NCI-H2171 (cell line): ENCODE measurements at places on chromosomes 16 and 17.

DNA sequence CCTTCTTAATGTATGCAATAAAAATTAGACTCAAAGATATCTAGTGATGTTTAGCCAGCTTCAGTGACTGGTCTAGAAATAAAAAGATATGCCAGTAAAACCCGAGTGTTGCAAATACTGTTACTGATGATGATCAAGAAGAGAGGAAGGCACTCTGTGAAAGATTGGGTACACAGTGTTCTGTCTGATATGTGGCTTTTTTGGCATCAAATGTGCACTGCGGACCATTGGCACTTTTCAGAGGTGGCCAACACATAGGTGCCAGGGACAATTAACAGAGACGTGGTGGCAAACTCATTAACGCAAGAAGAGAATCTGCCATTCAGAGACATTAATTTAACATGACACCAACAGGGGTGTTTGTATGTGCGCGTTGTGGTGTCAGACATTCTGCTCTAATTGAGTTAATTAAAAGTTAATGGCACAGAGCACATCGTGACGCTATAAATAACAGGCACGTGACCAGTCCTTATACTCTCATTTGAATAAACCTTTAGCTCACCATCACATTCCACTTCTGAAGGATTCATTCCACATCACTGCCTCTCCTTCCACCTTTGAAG lies 549.3 kb upstream of the HSBP1 start:
- no peak for DNase-seq

DNA sequence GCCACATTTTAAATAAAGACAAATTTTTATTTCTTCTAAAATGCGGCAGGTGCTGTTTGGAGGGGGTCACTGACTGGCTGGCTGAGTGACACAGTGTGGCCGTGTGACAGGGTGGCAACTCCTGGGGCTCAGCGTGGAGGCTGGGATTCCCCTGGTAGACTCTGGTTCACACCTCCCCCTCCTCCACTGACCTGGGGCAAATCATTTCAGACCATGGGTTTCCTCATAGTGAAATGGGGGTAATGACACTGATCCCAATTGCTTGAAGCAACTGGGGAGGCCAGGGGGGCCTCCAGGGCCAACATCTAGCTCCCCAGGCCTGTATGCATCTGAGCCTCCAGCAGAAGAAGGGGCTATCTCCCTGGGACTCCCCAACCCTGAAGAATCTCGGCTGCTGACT lies 6.6 kb downstream of the HSD11B2 start:
- DNase-seq, result no peak

- DNase-seq, result no peak
Observed at GRCh38 chr16:79838496-79839259, 238.1 kb upstream of the MAF start.

GRCh38 chr16:72858665-72859493 lies 189.0 kb downstream of the ZFHX3 start:
- no peak for DNase-seq

GRCh38 chr16:55144651-55145050 lies 179.4 kb upstream of the IRX6 start:
- no peak for DNase-seq

- no peak for DNase-seq
Observed at GRCh38 chr17:75809631-75810111, 25.1 kb downstream of the UNK start.

DNA sequence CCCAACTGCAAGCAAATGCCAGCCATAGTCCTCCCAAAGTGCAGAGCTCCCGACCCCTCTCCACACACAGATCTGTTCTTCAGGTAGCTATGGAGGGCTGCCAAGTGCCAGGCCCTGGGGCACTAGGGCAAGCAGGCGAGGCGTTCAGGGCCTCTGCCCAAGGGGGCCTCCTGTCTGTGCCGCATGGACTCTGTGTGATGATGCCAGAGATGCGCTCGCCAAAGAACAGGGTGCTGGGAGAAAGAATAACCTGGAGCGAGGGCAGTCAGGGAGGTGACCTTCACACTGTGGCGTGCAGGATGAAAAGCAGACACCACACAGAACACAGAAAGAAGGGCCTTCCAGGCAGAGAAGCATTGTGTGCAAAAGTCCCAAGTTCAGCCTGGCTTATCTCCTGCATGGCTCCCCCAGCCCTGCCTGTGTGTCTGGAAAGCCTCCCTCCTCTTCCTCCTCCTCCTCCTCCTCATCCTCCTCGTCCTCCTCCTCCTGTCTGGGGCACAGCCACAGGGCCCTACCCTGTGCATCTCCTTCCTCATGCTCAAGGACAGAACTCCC lies 44.2 kb downstream of the PEMT start:
- no peak for DNase-seq

DNA sequence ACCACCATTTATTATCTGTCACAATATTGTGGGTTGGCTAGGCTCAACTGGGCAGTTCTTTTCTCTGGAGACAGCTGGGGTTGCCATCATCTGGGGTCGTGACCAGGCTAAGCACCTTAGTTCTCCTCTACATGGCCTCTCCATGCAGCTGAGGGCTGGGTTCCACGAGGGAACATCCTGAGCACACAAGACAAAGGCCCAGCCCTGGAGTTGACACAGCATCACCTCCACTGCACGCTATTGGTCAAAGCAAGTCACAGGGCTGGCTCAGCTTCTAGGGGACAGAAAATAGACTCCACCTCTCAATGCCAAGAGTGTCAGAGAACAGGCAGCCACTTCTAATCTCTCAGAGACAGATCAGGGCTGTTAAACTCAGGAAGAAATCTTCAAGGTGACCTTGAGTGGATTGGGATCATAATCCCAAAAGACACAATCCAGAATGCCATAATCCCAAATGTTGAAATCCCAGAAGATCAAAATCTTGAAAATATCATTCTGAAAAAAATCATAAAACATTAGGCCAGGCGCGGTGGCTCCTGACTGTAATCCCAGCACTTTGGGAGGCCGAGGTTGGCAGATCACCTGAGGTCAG lies 13.0 kb upstream of the USP10 start:
- DNase-seq, result no peak

GRCh38 chr17:68239632-68240366 lies 8.0 kb upstream of the AMZ2 start:
- DNase-seq, result no peak

DNA sequence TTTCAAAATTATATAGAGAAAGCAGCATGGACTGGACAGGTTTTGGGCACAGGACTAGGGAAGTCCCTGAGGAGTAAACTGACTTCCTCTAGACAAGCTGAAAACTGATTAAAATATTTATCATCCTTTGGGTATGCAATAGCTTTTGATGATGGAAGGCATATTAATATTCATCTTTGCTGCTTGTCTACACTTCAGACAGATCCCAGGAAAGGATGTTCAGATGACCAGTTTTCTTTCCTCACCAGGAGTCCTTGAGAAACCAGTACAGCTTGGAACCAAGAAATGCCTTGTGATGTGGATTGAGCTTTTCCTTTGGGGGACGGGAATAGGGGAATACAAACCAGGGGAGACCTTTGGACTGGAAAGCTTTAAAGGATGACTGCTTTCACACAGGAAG lies 195.5 kb downstream of the FTO start:
- no peak for DNase-seq

DNA sequence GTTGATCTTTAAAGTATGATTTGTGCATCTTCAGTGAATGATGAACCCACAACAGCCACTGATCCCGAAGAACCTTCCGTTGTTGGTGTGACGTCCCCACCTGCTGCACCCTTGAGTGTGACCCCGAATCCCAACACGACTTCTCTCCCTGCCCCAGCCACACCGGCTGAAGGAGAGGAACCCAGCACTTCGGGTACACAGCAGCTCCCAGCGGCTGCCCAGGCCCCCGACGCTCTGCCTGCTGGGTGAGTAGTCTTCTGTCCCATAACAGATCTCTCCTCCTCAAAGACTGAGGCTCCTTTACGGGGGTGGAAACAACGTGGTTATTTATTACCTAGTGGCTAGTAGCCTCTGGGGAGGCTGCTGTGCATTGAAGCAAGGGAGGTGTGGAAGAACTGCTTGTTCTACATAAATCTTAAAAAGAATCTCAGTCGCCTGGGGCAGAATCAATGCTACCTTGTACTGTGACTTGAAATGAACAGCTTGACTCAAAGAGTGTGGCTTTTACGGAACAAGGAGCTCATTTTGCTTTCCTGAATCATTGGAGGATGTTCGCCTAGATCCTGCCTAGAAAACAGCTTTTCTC lies 63.0 kb upstream of the CLEC18A start:
- DNase-seq, result no peak
